Stimulated activated CD8-positive, alpha-beta memory T cell treated with anti-CD3 and anti-CD28 coated beads, Interleukin-7, amount 100 ng/mL, for 4 hours (primary cell): ENCODE measurements at places on chromosomes 6 and 20.
A peak's percentile ranks its signal among the peaks of the same experiment; 100 is the strongest.

- DNase-seq = no peak
These were observed 56.9 kb downstream of the FAM229B start for GRCh38 chr6:112144145-112144926.

- DNase-seq = no peak
These were observed 243.8 kb upstream of the FOXQ1 start for GRCh38 chr6:1068068-1068467.

GRCh38 chr6:2061880-2062279, 183.5 kb downstream of the GMDS start:
- no peak for DNase-seq

- DNase-seq = no peak
These were observed 109.5 kb upstream of the CLDN20 start for GRCh38 chr6:155154158-155154830.

- DNase-seq = peak; percentile 43
These were observed at the start of gene SYCP2 for GRCh38 chr20:59933296-59933848. Gene SYCP2, minus strand, starts transcription at chr20:59933637. Its CDS starts 11,224 bp downstream, at chr20:59922413.

- no peak for DNase-seq
These were observed 24.6 kb downstream of the RIMS4 start for GRCh38 chr20:44785768-44786167.

DNA sequence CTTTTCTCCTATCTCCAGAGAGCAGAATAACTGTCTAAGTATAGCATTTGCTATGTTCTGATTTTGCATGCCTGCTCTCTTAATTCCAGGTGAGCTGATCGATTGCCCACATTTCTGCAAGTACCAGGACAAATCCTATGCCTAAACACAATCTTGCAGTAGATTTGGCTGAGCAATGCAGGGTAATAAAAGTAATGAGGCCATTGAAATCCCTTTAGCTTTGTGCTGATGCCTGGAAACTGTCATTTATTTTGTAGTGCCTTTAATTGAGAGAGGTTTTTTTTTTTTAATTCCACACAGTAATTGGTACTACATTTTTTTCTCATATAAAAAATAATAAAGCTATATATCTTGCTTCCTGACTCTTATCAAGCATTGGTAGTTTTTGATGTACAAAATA, 252.3 kb downstream of the NKAIN2 start:
- no peak for DNase-seq

GRCh38 chr6:162777091-162777490, 49.3 kb downstream of the PACRG start:
- DNase-seq = no peak

- DNase-seq = no peak
These were observed 57.4 kb downstream of the DTD1 start for GRCh38 chr20:18645196-18645745.

DNA sequence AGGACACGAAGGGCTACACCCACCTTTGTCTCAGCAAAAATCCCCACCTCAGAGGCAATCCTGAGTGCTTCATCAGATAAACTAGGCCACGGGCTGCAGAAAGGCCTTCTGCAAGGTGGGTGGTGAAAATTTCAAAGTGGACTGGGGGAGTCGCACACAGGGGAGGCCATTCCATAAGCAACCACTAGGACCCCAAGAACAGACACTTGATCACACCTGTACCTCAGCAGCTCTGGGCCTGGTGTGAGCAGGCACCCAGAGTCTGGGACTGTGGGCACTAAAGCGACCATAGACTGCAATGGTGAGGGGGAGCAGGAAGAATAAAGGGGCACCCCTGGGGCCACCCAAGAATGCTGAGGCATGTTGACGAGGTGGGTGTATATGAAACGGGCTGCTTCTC, 52.6 kb downstream of the SERAC1 start:
- no peak for DNase-seq

GRCh38 chr20:51811514-51812128, 9.3 kb upstream of the SALL4 start:
- no peak for DNase-seq

DNA sequence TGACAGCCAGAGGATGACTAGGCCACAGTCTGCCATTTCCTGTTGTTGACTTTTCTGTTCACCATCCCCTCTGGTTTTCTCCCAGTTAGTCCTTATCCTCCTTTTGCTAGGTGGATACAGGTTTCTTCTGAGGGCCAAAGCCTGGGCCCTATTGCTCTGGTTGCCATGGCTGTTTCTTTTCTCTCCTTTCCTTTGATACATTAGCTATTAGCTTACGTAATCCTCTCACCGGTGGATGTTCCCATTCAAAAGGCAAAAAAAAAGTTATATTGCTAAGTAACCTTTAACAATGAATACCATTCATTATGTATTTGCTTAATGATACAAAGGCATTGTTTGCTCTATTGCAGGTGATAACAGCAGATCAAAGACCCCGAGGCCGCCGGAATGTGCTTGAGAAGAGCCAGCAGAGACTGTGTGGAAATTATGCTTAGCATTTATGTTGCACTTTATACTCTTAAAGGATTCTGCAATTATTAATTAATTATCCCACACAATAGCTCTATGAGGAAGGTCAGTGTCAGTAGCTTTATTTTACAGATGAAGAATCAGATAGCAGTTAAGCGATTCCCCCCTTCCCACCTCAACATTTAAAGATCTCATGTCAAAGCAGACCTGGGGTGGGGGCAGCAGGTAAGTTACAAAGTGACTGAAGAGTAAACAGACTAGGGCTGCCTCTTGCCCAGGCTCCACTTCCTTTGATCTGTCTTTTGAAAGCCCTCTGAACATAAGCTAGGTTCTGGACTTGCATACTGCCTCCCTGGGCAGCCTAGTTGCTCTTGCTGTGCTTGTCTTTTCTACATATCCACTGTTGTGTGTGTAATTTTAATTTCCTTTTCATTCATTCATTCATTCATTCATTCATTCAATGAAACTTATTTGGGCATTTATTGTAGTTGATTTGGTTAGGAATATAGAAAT, 14.5 kb upstream of the TFB1M start:
- no peak for DNase-seq

- DNase-seq = no peak
These were observed 47.2 kb downstream of the RFX6 start for GRCh38 chr6:116924245-116924644.

GRCh38 chr6:113860181-113860955, 3.2 kb downstream of the MARCKS start:
- no peak for DNase-seq

DNA sequence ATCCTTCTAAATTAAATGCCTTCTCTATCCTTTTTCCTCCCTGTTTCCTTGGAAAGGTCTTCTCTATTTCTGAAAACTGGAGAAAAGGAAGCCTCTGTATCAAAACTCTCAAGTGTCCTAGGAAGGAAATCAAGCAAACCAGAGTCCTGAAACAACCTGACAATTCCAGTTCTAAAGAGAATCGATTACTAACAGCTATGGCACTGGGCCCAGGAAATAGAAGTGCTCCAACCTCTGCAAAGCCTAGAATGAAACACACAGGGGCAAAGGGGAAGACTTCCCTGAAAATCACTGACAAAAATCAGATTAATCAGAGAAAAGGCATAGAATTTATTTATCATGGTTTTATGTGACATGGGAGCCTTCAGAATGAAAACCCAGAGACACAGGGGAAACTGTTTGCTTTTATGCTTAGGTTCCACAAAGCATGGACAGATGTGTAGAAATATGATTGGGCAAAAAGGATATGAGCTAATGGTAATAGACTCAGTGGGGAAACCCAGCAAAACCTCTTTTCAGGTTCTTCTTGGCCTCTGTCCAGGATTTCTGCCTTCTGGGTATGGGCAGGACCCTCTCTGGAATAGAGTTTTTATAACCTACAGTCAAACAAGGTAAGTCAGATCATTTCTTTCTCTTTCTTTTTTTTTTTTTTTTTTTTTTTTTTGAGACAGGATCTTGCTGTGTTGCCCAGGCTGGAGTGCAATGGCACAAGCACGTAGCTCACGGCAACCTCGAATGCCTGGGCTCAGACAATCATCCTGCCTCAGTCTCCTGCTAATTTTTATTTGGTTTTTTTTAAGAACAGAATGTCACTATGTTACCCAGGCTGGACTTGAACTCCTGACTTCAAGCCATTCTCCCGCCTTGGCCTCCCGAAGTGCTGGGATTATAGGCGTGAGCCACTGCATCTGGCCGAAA, 91.7 kb downstream of the CD24 start:
- DNase-seq = no peak

- no peak for DNase-seq
These were observed 20.3 kb downstream of the POFUT1 start for GRCh38 chr20:32227744-32228688.

GRCh38 chr6:43420012-43420709, 7.2 kb upstream of the ABCC10 start:
- DNase-seq = no peak

GRCh38 chr6:56093776-56094175, 153.6 kb downstream of the COL21A1 start:
- DNase-seq = no peak

GRCh38 chr20:50920997-50921396, 10.2 kb downstream of the ADNP start:
- no peak for DNase-seq

DNA sequence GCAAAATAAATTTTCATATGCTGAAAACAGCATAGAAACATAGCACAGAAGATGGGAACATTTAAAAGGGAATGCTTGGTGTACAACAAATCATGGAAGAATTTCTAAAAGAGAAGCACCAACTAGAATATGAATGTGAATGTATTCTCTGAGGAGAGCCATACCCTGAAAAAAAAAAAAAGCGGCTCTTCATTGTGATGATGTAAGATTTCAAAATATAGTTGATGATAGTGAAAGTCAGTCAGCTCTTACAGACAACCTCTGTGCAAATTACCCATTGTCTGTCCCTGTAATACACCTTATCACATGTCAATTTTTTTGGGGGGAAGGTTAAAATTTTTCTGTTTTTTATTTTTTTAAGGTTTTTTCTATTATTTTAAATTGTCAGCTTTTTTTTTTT, 58.6 kb upstream of the PTCHD4 start:
- no peak for DNase-seq

GRCh38 chr6:65170273-65170672, 536.8 kb downstream of the EYS start:
- no peak for DNase-seq

GRCh38 chr20:36775196-36775595, 1.6 kb upstream of the DSN1 start:
- DNase-seq = no peak

- DNase-seq = peak; percentile 19
These were observed 6.5 kb downstream of the HELZ2 start for GRCh38 chr20:63567386-63568169.

DNA sequence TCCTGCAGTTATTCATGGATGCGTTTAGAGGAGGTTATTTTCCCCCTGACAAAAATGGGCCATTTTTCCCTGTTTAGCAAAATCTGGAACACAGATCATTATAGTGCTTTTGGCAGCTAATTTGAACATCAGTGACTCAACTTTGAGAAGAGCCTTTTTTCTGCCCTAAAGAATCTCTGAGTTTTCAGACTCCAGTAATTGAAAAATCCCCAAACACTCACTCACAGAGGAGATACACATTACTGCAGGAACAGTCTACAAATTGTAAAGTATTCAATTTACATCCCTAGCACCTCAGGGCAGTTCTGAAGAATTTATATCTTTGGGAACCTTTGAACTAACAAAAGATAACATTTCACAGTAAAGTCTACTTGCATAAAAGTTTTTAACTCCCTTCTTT, 966.6 kb upstream of the SLC35B3 start:
- DNase-seq = no peak

- DNase-seq = no peak
These were observed 53.8 kb upstream of the MTRF1L start for GRCh38 chr6:153056308-153056707.

GRCh38 chr20:63692436-63693082, 3.9 kb upstream of the TNFRSF6B start:
- DNase-seq = no peak

DNA sequence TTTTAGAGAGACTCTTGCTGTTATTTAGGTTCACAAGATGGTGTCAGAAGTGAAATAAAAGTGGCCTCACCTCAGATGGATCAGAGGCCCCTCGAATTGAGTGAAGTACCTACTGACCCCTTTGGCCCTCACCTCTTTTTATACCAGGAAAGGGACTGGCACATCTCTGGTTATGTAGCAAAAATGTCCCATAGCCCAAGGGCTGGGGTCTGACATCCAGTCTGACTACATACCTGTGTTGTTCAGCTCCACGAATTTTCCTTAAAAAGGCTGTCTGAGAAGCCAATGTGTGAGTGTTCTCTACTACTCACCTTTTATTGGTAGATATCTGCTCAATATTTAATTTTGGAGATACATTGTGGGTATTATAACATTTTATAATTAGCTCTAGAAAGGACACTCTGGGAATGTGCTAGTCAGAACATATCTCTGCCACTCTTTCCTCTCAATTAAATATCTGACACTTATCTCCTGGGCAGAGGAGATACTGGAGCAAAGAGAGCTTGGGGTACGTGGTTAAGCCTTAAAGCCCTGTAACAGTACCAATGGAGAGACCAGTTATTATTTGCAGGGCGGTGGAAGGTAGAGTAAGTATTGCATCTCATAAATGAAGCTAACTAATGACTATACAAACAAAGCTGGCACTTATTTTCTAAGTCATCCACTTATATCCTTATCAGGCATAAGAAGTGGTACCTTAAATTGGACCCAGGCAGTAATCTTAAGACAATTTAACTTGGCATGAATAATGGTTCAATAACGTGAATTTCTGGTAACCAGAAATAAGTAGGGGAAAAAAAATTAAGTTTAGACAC, 20.0 kb upstream of the IL22RA2 start:
- DNase-seq = no peak

DNA sequence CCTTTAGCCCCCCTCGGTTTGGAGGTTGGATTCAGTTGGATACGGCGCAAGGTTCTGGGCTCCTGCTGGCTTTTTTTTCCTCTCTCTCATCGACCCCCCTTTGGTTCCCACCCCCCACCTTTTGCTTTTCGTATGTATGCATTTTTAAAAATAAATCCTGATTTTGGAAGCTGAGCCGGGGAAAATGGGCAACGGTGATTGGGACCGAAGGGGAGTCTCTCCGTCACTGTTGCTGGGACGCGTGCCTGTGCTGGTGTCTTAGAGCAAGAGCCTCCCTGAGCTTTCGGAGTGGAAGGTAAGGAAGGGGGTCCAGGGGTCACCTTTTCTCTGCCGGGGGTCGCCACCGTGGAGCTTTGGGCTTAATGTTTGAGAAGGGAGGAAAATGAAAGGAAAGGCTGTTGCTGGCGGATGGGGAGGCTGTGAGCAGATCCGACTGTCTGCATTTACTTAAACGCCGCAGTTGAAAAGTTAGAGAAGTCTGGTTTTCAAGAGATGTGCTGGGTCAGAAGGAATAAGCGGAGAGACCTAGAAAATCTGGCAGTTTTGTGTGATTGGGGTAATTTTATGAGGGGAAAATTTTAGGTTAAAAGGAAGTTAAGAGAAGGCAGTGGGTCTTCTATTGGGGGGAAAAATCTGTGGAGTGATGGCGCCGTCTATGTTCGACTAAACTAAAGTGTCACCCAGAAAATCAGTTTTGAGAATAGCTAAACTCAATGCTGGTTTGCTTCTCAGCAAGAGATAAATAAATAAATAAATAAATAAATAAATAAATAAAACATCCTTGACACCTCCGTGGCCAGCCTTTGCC, 828 bp downstream of the ADGRB3 start:
- DNase-seq = no peak
